ENCODE measurements at places on chromosomes 7 and 10.

DNA sequence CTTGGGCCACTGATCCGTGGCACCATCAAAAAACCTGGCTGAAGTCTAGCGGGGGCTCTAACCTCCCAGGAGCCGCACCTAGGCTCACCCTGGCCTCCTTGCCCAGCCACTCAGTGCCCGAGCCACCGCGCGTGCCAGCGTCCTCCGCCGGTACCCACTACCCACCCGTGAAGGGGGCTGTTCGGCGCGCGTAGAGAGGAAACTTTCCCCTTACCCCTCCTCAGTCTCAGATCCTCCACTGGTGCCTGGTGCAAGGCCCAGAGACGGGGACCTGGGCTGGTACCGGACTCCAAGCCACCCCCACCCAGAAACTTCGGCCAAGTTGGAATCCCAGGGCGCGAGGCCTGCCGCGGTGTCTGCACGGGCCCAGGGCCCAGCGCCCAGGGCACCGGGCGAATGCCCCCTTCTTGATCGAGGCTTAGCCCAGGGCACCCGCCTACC lies 3.5 kb upstream of the EBF3 start:
- no peak for DNase-seq

DNA sequence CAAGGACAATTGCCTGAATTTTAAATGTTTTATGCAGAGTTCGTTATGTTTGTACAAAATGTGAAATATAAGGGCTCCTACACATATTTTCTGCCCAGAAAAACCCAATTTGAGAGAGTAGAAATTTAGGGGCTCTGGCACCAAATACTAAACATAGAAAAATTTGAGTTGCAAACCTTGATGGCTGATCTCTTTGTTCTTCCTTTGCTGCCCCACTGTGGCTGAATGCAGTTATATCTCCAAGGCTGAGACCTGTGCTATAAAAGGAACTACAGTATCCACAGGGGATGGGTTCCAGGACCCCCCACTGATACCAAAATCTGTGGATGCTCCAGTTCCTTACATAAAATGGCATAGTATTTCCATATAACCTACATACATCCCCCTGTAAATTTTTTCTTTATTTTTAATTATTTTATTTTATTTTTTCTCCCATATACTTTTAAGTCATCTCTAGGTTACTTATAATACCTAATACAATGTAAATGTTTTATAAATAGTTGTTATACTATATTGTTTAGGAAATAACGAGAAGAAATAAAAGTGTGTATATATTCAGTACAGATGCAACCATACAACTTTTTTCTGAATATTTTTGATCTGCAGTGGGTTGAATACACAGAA lies 22.5 kb downstream of the CFAP43 start:
- peak; percentile 51 for DNase-seq

DNA sequence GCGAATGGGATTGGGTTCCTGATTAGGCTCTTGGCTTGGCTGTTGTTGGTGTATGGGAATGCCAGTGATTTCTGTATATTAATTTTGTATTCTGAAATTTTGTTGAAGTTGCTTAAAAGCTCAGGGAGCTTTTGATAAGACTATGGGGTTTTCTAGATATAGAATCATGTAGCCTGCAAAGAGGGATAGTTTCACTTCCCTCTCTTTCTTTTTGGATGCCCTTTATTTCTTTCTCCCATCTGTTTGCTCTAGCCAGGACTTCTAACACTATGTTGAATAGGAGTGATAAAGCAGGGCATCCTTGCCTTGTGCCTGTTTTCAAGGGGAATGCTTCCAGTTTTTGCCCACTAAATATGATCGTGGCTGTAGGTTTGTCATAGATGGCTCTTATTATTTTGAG lies 40.4 kb upstream of the MPP7 start:
- DNase-seq, result no peak

- DNase-seq, result no peak
Measured at GRCh38 chr7:92293896-92294590, 48.3 kb downstream of the ANKIB1 start.

DNA sequence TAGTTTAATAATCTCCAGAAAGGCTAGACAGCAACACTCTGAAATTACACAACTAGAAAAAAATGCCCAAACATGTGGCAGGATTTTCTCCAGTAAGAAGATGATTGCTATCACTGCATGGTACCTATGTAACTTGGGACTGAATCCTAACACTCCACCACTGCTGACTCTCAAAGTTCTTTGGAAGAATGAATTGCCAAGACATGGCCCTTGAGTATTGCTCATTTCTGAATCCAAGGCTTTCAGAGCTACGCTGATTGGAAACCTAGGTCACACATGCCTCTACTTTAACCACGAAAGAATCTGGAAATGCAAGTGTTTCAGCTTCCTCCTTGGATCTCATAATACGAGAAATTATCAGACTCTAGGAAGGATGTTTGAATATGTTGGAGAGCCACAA lies 167.5 kb upstream of the CELF2 start:
- DNase-seq, result no peak

DNA sequence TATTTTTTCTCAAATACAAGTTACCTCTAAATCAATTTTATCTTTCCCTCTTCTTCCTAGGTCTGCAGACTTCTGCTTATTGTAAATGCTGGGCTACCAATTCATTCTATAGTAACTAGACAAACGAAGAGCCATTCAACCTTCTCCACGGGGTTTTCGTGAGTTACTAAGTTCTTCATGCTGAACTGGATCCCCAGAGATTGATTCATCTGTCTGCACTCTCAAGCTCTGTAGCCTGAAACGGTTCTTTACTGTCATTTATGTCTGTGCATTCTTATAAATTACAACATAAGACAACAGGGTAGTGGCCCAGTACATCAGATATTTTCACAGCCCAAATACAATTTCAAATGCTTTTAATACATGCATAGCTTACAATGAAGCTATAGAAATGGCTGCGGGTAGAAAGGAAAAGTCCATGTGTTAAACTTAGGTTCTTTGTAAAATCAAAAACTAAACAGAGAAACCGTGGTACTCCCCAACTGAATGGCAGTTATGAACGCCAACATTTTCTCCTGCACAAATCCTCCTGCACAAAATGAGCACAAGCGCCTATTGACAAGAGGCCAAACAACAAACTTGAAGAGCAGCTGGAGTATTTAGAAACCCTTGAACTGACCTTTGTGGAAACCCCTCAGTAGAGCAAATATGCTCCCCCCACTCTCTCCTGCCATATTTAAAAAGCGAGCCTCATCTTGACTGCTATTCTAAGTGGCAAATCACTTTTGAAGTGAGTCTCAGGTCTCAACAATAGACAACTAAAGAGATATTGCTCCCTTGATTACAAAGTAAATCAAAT lies 20.7 kb downstream of the LAMB1 start:
- DNase-seq, result no peak

GRCh38 chr10:48309711-48310226 lies 3.3 kb downstream of the MAPK8 start:
- peak; percentile 87 for DNase-seq

DNA sequence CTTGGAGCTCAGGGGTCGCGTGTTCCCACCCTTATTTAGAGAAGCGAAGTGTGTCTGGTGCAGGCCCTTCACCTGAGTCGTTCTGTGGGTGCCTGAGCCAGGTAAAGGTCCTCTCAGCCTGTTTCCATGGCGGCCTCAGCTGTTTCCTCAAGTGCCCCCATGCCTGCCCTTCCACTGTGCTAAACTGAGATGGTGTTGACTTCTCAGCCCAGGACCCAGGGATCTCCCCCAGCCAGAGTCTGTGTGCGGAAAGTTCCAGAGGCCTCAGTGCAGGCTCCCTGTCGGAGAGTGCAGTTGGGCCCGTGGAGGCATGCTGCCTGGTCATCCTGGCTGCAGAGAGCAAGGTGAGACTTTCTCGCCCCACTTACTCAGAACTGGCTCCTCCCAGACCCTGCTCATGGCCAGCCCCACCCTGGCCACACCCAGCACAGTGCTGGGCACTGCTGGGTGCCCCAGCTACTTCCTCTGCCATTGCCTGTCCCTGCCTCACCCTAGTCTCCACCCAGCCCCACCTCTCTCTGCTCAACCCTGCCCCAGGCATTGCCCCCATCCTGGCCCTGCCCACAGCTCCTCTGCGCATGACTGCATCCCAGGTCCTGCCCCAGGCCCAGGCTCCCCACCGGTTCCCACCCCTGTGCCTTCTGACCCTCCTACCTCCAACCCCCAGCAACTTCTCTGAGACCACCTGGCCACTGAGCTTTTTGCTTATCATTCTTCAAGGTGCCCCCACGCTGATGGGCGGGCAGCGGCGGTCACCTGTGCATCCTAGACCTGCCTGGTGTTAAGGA lies 20.3 kb downstream of the NACAD start:
- DNase-seq, result no peak

DNA sequence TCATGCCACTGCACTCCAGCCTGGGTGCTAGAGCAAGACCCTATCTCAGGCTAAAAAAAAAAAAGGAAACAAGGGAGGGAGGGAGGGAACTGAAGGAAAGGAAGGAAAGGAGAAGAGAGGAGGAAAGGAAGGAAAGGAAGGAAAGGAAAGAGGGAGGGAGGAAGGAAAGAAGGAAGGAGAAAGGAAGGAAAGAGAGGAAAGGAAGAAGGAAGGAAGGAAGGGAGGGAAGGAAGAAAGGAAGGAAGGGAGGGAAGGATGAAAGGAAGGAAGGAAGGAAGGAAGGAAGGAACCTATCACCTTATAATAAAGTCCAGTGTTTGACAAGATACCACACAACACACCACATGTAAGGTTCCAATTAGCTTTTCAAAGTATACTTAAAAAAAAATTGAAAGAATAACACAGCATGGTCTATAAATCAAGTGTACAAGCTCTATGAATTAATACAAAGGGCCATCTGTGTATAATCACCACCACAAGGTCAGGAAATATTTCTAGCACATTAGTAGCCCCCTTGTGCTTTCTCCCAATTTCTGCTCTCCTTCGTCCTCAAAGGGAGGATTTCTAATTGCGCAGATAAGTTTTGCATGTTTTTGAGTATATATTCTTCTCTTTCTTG lies 26.4 kb downstream of the RNF216 start:
- no peak for DNase-seq

GRCh38 chr10:111747751-111748150 lies 435.8 kb downstream of the GPAM start:
- no peak for DNase-seq

Data from EH (cell line).